Mucosa of gallbladder (tissue), 1 donor: ENCODE measurements at places on chromosomes 5 and 9. TPM values are rescaled to one million over a fixed set of nuclear protein-coding genes. Genes with fewer than 3 reads are reported as not detected.
A peak's percentile ranks its signal among the peaks of the same experiment; 100 is the strongest.

DNA sequence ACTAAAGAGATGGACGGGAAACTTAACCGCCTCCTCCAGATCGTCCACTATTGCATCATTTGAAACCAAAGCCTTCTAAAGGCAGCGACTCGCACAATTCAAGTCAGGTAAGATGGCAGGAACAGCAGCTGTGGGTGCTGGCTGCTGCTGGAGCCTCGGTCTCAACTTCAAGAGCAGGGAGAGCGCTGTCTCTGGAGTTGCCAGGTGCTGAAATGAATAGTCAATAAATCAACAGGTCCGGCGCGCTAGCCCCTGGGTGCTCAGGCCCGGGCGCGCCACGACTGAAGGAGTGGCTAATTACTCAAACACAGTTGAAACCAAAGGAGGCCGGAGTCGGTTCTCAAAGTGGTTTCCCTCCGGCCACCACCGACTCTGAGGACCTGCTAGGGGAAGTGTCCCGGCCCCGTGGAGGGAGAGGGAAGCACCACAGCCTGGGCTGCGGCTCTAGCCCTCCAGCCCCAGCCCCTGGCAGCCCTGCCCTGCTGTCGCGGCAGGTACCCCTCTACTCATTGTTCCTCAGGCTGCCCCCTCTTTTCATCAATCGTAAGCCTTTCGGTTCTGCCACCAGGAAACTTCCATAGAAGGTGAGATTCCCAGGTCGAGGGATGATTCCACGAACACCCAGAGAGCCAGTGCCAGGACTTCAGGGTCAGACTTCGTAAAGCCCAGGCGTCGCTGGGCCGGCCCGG is 804 bp downstream of the TTC39B start:
- peak; percentile 79 for DNase-seq

GRCh38 chr9:126986506-126986951 is 71.9 kb downstream of the RALGPS1 start:
- no peak for DNase-seq

- DNase-seq, result no peak
Measured at GRCh38 chr9:70746316-70746715, 331.9 kb upstream of the KLF9 start.

DNA sequence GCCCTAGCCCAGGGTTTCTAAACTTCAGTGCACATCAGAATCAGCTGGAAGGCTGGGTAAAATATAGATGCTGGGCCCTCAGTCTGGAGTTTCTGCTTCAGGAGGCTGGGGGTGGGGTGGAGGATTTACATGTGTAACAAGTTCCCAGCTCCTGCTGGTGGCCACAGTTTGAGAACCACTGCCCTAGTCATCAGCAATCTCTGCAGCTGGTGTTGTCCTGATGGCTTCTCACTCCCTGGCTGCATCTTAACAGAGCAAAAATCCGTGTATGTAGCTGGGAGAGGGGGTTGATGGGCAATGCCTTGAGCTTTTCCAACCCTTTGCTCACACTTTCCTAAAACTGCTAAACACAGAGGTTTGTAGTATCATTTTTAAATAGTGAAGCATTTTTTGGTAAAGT is 186.0 kb upstream of the KLF9 start:
- no peak for DNase-seq

GRCh38 chr9:30522486-30522885 is 1862.0 kb upstream of the ACO1 start:
- DNase-seq, result no peak

GRCh38 chr9:120916588-120916987 is 10.0 kb downstream of the TRAF1 start:
- peak; percentile 52 for DNase-seq

DNA sequence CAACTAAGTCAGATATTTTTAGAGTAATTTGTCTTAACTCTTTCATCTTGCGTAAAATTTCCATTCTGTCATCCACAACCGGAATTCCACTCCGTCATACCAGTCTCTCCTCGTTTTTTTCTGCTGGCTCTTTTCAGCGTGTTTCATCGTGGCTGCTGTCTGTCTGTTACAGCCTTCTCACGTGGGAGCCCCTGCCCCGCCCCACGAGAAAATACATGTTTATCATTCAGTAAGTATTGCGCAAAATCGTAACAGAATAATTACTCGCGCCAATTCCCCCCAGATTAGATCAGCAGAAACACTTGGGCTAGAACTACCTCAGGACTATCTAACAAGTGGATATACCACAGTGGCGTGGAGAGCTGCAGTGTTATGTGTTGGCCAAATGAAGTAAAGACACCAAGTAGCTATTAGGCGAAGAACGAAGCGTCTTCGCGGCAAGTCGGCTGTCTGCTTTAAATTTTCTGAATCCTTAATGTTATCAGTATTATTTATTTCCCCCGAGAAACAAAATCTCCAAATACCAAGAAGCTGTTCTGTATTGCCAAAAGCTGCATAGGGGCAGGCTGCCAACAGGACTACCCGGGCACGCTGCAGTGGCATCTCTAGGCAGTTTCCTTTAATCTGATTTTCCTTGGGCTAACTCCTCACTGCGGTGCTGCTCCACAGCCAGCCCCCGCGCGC is 566 bp upstream of the FOCAD start:
- DNase-seq, result peak; percentile 42

- no peak for DNase-seq
Measured at GRCh38 chr5:154371687-154372086, 74.1 kb upstream of the SAP30L start.

GRCh38 chr9:136220017-136220729 is 15.2 kb upstream of the LHX3 start:
- DNase-seq, result no peak

DNA sequence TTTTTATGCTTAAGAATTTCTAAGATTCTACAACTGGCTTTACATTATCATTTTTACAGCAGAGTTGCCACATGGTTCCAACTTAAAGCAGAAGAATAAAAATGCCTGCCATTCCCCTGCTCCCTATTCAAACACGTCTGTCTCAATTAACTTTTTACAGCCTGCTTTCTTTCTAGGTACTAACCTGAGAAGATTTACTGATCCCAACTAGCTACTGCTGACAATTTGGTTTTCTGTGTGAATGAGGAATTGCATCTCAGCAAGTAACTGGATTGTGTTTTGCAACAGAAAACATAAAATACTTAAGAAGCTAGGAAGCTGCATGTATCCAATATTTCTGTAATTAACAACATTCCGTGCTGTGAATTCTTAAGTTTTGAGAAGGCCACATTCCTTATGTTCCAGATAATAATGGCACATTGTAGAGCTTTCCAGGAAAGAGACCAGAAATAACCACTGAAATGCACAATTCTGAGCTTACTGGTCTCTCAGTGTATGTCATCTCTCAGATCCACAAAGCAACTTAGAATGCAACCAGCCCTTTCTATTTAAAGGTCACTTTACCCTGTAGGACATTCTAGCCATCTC is 306.8 kb upstream of the NMUR2 start:
- no peak for DNase-seq

- DNase-seq, result peak; percentile 61
Measured at GRCh38 chr9:93064392-93065134, 6.1 kb downstream of the SUSD3 start.

DNA sequence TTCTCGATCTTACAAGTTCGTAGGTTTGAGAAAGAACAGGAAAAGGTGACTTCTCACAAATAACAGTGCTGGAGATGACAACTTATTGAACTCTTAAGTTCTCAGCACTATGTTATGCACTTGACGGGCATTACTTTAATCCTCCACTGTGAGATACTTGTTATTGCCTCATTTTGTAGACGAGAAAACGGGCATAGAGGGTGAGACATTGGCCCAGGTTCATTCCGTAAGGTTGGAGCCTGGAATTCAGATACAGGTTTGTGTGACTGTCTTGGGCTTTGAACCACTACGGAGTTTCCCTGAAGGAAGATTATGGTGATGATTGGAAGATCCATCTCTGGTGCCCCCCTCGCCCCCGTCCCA is 657 bp downstream of the MAT2B start:
- no peak for DNase-seq

DNA sequence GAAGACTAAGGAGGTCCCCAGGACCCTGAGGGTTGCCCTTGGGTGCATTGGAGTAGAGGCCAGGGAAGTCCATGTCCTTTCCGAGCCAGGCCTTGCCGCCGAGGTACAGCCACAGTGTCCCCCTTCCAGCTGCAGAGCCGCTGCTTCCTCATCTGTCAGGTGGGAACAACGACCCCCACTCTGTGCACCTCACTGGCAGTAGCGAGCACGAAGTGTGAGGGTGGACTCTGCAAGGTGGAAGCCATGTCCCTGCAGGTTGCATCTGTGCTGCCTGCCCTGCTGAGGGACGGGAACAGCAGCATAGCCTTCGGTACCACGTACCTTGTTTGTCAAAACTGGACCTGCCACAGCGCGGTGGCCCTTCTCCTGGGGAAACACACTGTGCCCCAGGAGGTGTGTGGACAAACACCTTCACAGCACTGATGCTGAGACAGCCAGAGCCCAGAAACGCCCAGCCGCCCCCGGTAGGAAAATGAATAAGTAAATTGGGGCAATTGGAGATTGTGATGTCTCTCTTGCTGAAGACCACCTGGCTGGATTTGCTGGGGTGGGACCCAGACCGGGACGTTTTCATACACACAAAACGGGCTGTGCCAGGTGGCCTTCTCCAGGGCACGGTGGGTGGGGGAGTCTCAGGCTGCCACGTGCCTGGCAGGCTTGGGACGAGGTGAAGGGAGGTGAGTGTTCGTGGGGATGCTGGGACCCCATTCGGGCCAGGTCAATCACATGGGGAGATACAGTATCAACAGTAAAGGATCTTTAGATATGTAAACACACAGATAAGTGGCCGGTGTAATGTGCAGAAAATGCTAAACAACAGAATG is 157.3 kb downstream of the RXRA start:
- no peak for DNase-seq

DNA sequence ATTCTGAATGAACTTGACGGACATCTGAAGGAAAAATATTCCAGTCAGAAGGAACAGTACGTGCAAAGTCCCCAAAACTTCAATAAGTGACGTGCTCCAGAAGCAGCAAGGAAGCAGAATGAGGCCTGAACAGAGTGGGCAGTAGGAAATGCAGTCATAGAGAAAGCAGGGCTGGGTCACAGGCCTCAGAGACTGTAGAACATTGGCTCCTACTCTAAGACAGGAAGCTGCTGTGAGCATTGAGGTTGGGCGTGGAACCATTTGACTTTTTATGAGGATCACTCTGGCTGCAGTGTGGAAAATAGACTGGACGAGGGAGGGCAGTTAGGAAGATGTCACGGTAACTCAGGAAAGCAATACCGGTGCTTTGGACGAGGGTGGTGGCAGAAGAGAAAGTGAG is 64.0 kb downstream of the DOCK8 start:
- no peak for DNase-seq

DNA sequence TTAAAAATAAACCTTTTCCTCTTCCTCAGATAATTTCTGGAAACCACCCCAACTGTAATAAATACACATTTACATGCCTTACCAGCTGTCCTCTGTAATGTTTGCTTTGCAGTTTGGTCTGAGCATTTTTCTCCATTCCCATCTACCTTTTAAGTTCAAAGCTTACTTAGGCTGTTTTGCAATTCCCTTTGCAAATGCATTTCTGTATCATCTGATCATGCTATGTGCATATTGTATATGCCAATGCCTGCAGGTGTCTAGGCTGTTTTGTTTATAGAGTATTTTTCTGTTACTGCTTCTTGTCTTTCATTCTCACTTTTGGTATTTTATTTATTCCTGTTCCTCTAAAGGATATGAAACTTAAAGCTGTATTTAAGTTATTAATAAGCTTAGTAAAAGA is 86.3 kb downstream of the SLC44A1 start:
- DNase-seq, result no peak

Gene PGM5
- 96.0 TPM for total RNA-seq

Gene PDE6A
- total RNA-seq, result not detected

Gene ZNF169
- 6.0 TPM for total RNA-seq
